Prostate gland (tissue), 2 donors: ENCODE measurements at places on chromosomes 4 and X.

DNA sequence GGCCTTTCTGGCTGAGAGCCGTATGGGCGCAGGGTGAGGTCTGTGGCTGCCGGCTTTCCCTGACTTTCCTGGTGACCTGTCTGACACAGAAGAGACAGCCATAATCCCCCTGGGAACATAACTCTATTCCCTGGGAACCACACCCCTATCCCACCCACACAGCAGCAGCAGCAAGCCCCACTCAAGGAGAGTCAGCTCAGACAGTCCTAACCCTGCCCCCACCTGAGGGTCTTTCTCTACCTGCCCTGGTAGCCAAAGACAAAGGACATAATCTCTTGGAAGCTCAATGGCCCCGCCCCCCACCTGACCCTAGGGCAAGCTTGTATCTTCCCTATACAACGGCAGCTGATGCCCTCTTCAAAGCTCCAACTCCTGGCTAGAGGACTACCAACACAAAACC, 74.6 kb downstream of the PABPC4L start:
- no peak for DNase-seq

DNA sequence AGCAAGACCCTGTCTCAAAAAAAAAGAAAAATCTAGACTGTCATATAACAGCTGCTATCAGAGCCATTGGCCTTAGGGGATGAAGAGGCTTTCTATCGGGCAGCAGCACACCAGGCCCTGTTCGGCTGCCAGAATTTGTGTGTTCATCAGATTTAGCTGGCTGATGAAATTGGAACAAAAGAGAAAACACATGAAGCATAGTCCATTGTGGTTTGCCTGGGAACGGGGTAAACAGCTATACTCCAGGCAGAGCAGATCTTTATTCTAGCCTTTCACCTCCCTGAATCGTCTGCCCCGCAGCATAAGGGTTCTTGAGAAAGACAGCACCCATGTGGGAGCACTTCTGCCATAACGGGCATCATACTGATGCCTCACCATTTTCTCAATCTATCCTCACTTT, 11.6 kb downstream of the TKTL1 start:
- DNase-seq: no peak

DNA sequence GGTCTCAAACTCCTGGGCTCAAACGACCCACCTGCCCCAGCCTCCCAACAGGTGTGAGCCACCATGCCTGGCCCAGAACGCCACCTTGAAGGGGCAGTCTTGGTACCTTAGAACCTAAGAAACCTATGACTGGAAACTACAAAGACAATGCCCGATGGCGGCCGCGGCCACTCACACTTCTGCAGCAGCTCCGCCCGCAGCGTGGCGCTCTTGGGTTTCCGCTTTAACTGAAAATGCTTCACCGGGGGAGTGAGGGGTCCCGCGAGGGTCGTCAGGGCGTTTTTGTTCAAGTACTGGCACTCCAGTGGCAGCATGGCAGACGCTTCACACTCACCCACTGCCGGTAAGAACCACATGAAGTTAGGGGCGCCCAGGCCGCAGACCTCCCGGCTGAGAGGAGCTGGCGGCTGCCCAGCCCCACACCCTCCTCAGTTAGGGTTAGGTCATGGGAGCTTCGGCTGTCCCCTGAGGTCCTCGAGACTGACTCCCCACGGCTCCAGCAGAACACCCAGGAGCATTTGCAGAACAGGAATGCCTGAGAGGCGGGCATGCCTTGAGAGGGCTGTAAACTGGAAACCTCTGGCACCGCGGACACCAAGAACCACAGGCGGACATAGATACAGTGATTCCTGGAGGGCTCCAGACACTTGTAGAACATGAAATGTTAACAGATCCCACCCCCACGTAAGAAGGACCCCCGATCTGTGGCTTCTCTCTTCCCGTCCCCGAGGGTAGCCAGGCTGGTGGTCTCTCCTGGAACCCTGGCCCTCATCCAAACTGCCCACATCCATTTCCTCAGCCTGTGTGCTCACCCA, 19.0 kb downstream of the NELFA start:
- no peak for DNase-seq

DNA sequence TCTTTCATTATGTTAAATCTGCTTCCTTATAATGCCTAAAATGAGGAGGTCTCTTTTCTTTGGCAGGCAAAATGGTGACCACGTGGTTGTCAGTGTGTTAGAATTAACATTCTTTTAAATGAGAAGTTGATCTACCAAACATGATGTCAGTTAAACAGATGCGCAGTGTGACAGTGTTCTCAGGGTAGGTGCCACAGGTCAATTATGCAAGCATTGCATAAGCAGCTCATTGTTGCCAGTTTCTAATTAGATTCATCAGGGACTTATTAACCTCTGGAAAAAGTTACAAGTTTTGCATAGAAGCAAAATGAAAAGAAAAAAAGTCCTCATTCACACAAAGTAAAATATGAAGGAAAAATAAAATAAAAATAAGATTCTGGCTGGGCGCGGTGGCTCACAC, 324.1 kb upstream of the GALNT7 start:
- no peak for DNase-seq

- DNase-seq: no peak
Observed at GRCh38 chrX:48992341-48992740, 9.7 kb downstream of the GRIPAP1 start.

- DNase-seq: no peak
Observed at GRCh38 chrX:46733226-46733625, 25.7 kb downstream of the SLC9A7 start.

- DNase-seq: peak; percentile 15
Observed at GRCh38 chr4:70902577-70903290, 565 bp downstream of the MOB1B start.

DNA sequence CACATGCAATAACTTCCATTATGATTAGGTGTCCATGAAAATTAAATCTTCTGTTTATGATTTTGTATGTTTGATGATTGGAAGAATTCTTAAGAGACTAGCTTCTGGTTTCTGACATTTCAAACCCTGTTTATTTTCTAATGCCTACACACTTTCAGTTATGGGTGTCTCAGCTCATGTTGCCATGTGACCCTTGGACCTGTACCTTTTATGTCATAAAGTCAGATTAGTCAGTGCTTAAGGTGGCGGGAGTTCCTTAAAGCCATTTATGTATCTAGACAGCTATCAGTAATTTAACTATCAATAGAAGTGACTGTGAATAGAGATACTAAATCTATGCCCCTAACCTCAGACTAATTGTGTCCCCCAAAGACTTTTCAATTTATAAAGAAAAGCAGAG, 155.6 kb downstream of the GBA3 start:
- no peak for DNase-seq

DNA sequence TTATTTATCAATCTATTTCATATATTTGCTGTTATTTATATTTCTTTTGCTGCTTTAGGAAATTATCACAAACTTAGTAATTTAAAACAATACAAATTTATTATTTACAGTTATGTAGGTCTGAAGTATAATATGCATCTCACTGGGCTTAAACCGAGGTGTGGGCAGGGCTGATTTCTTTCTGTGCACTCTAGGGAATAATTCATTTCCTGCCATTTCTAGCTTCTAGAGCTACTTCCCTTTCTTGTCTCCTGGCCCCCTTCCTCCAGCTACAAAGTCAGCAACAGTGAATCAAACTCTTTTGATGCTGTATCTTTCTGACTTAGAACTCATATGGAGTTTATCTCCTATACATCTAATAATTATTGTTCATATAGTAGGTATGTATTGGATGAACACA, 303.5 kb upstream of the ARSJ start:
- no peak for DNase-seq

DNA sequence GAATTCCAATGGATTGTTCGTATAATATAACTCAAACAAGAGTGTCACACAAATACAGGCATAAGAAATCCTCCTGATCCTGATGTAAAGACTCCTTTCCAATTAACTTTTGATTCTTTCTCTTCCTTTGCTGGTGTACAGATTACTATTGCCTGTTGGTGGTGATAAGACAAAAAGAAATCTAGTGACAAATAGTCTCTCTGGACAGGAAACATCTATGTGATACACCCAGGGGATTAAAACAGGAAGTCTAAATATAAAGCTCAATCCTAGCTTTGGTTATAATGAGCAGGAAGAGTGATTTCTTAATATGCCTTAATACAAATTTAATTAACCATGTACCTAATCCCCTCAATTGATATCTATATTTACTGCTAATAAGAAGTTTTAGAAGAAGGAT, 45.1 kb downstream of the ARHGEF6 start:
- DNase-seq: no peak

DNA sequence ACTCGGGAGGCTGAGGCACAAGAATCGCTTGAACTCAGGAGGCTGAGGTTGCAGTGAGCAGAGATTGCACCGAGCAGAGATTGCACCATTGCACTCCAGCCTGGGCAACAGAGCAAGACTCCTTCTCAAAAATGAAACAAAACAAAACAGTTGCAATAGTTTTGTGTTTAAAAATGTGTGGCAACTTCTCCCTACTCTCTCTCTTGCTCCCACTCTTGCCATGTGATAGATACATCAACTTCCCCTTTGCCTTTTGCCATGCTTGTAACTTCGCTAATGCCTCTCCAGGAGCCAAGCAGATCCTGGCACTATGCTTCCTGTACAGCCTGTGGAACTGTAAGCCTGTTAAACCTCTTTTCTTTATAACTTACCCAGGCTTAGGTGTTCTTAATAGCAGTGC, 52.5 kb upstream of the INTU start:
- DNase-seq: no peak

DNA sequence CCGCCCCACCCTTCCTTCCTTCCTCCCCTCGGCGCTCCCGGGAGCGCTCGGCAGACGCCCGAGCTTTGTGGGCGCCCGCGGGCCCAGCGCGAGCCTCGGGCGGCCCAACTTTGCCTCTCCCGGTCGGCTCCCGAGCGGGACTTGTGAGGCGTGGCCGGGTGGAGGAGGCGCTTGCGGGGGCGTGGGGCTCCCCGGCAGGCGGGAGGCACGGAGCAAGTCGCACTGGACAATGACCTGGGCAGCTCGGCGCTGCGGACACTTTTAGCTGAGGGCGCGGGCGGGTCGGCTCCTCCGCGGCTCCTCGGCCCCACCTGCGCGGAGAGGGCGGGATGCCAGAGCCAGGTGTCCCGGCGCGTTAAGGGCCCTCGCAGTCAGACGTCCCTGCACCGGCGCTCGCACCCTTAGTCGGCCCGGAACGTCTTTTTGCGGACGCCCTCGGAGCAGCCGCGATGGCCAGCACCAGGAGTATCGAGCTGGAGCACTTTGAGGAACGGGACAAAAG, 385 bp downstream of the DCLK2 start:
- DNase-seq: peak; percentile 6

DNA sequence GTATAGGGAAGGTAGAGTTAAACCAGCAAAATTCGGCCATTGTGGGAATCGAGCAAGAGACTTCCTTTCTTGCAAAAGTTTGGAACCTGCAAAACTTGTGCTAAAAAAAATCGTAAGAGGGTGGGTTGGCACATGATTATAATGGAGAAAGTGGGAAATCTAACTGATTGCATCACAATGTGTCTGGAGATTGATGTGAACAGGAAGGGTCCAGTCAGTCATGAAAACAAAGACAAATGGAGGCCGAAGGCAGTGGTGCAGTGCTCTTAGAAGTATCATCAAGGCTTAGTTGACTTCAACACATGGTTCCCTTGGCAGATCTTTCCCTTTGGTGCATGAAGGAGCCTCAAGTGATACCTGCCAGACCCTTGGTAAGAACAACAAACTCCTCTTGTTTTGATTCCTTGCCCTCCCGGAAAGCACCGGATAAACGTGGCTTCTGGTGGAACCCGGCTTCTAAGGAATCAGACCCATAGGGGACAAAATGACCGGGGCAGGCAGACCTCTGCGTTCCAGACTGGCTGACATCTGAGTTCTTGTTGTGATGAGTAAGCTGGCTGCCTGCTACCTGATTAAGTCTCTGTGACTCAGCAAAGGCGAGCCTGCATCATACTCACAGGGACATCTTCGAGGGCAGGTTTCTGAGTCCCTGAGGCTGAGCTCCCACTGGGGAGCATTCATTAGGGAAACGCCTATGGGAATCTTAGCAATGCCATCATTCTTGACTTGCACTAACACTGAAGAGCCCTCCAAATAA, 87.7 kb upstream of the MAP3K15 start:
- no peak for DNase-seq

- peak; percentile 12 for DNase-seq
Observed at GRCh38 chr4:101345271-101345595, 2.1 kb downstream of the PPP3CA start.

DNA sequence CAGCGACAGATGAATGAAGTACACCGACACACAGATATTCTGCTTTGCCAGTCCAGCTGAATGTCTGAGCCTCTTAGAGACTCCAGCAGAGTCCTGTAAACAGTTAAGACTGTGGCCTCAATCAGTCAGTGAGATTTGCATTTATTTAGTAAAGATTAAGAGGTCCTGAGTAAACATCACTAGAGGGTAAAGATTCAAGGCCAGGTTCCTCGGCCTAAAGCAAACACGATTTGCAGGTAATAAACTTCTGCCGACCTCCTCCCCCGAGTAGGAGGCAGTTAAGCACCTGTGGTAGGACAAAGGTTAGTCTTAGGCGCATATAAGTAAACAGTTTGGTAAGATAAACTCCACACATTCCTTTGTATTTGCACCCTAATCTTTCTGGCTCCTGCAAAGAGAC, 99.6 kb downstream of the CFAP47 start:
- DNase-seq: no peak

DNA sequence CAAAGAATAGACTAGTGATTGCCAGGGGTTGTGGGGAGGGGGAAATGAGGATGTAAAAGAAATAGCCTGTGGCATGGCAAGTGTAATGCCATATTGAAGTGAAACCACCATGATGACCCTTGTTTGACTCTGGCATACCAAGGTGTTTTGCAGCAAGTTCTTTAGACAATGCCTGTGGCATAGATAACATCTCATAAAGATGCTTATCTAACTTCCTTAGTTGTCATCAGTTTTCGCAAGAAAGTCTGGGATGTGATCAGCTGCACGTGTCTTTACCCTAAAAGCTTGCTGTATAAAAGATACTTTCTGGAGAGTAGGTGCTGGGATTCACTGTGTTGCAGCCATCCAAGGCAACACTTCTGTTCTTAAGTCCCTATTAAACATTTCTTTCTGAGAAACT, 176.1 kb upstream of the MAGEB16 start:
- DNase-seq: no peak

GRCh38 chr4:165810726-165811125, 62.3 kb upstream of the TLL1 start:
- no peak for DNase-seq

- DNase-seq: no peak
Observed at GRCh38 chr4:98626350-98626749, 32.1 kb downstream of the TSPAN5 start.

- DNase-seq: no peak
Observed at GRCh38 chr4:102139932-102140331, 205.3 kb downstream of the SLC39A8 start.

DNA sequence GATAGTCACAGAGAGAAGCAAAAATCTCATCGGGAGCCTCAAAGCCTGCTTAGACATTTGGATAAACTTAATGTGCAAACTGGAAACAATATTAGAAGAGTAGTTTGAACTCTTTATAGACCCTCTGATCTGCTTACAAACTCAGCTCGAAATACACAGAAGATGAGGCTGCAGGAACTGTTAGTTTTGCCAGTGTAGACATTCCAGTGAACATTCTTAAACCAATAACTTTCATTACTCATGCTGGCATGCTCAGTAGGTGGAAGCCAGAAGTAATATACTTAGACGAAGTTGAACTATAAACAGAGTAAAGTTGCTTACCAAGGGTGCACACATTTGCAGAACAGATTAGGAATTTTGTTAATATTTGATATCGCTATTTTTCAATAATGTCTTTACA, 303.5 kb downstream of the ANKRD50 start:
- DNase-seq: no peak
